ENCODE measurements at places on chromosomes 1 and 21. TPM values are rescaled to one million over a fixed set of nuclear protein-coding genes. Genes with fewer than 3 reads are reported as not detected.

DNA sequence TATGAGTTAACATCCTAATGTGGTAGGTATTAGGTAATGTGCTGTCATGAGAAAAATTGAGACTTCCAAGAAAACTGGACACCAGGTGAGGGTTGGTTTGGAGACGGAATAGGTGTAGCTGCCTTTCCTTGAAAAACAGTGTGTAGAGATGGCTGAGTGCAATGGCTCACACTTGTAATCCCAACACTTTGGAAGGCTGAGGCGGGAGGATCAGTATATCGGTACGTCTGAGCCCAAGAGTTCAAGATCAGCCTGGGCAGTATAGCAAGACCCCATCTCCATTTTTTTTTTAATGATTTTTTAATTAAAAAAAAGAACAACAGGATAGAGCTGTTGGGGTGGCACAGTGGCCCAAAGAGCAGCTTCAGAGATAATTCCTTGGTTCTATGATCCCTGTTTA, 6.8 kb upstream of the PPP1R8 start:
- H3K4me3 ChIP-seq, result no peak overlapping the region
- no peak for DNase-seq

The ELAVL4 gene
- not detected for total RNA-seq

DNA sequence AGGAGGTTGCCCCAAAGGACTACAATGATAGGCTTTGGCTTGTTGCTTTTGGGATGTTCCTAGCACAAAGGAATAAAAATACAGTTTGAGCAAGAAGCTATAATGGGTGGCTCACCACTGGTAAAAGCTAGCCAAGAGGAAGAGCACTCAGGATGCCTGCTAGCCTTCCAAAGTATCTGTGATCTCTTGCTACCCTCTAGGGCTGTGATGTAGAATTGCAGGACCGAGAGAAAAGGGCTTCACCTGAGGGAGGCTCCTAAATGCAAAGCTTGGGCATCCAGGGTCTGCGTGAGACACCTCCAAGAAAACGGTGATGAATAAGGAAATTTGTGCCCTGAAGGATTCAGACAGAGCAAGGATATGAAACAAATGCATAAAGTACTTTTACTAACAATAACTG, 17.7 kb downstream of the IVL start:
- H3K27ac ChIP-seq, result no peak overlapping the region
- no peak overlapping the region for H3K4me3 ChIP-seq
- no peaks in the 10 kb centered on the region for H3K4me1 ChIP-seq
- no peak for DNase-seq

The AMY1B gene
- total RNA-seq, result not detected

DNA sequence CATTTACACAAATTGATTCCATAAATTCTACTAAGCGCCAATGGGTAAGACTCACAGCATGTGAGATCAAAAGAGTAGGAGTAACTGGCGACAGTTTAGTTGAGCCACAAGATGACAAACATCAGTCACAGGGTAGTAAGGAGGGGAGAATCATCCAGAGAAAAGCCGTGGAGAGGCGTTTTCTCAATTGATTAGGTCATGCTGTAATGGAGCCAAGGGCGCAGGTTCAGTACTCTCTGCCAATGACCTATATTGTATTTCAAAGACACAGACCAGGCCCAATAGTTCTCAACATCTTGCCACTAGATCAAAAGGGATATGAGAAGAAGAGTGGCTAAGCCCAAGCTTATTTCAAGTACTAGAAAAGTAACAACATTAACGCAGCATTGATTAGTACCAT, 467.5 kb downstream of the SMYD3 start:
- H3K27me3 ChIP-seq, result no peaks in the 10 kb centered on the region
- H3K4me3 ChIP-seq, result no peak overlapping the region
- DNase-seq, result no peak
- H3K27ac ChIP-seq, result no peak overlapping the region
- H3K36me3 ChIP-seq, result no peaks in the 10 kb centered on the region
- H3K4me1 ChIP-seq, result no peaks in the 10 kb centered on the region

The PIGR gene
- 1.1 TPM for total RNA-seq

The TDRD10 gene
- 0.26 TPM for total RNA-seq

GRCh38 chr1:161915051-161915503, 108.6 kb downstream of the OLFML2B start:
- no peaks in the 10 kb centered on the region for H3K36me3 ChIP-seq
- H3K4me3 ChIP-seq, result no peak overlapping the region
- H3K27me3 ChIP-seq, result no peaks in the 10 kb centered on the region
- no peak overlapping the region for H3K27ac ChIP-seq
- H3K4me1 ChIP-seq, result no peaks in the 10 kb centered on the region

The UBL4B gene
- total RNA-seq, result not detected

DNA sequence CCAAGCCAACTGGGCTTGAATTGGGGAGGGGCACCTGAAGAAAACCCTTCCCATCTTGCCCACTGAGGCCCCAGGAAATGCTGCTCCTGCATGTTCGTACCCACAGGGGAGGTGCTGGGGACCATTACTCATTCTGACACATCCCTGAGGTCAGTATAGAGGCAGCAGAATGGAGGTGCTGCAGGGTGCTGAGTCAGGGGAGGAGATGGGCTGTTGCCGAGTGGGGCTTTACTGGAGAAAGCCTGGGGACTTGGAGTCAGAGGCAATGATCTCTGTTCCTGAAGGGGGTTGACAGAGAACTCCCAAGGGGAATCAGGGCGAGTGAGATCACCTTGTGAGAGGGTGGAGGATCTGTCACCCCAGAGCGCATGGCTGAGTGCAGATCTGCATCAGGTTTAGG, 40.2 kb upstream of the KCNA10 start:
- H3K27me3 ChIP-seq, result no peaks in the 10 kb centered on the region
- peaks cover 15% of the 10 kb centered on the region for H3K4me1 ChIP-seq
- no peak for DNase-seq
- no peak overlapping the region for H3K27ac ChIP-seq
- H3K36me3 ChIP-seq, result no peaks in the 10 kb centered on the region

DNA sequence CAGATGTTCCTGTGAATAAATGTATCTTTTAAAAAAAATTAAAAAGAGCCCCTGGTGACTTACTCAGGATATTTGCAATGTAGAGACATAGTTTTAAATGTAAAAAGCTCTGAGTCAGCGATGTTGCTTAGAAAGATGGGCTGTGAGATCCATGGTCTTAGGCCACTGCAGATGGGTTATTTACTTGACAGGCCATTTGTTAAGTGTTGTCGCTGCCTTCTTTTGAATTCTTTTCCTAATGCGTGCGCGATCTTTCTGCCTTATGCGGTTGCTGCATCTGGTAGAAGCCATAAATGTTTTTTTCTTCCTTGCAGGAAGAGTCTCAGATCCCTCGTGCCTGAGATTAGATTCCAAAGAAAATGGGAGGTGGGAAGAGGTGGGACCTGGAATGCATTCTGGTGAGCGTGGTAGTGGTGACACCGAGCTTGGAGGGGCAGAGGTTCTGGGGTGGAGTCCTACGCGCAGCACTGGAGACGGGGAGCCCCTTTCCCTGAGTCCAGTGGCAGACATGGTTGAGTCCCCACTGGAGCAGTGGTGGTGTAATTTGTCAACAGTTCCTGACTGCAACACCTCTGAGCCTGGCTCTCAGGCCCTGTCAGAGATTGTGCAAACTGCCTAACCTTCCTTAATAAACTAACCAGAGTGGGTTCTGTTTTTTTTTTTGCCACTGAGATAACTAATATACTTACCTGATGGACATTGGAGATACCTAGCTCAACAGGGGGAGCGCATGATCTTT, 197.2 kb downstream of the HHAT start:
- H3K27ac ChIP-seq, result no peak overlapping the region
- no peak overlapping the region for H3K4me3 ChIP-seq
- no peaks in the 10 kb centered on the region for H3K4me1 ChIP-seq
- H3K36me3 ChIP-seq, result no peaks in the 10 kb centered on the region
- no peaks in the 10 kb centered on the region for H3K27me3 ChIP-seq

GRCh38 chr1:41679531-41679930, 195.0 kb upstream of the EDN2 start:
- H3K36me3 ChIP-seq, result no peaks in the 10 kb centered on the region
- H3K4me3 ChIP-seq, result no peak overlapping the region
- peak overlapping the region; percentile 67 for H3K27ac ChIP-seq
- peaks cover 49% of the 10 kb centered on the region for H3K4me1 ChIP-seq

DNA sequence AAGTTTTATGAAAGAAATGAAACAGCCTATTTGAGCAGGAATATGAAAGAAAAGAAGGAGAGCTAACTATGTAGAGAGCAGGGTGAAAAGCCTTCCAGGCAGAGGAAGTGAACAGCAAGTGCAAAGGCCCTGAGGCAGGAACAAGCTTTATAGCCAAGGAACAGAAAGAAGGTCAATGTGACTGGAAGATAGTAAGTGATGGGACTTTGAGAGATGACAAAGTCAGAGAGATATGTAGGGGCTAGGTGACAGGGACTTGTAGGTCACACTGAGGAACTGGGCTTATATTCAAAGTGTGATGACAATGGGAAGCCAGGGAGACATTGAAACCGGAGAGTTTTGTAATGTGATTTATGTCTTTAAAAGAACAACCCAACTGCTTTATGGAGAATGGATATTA, 18.9 kb downstream of the PRRX1 start:
- H3K27ac ChIP-seq, result peak overlapping the region; percentile 41
- no peak for DNase-seq
- no peaks in the 10 kb centered on the region for H3K36me3 ChIP-seq
- no peaks in the 10 kb centered on the region for H3K27me3 ChIP-seq
- H3K4me1 ChIP-seq, result no peaks in the 10 kb centered on the region

The APOBEC4 gene
- not detected for total RNA-seq

The IL22RA1 gene
- total RNA-seq, result 16.0 TPM

GRCh38 chr1:169594391-169594790, 8.1 kb upstream of the F5 start:
- no peak for DNase-seq
- H3K4me3 ChIP-seq, result no peak overlapping the region
- H3K4me1 ChIP-seq, result no peaks in the 10 kb centered on the region
- H3K36me3 ChIP-seq, result no peaks in the 10 kb centered on the region
- H3K27me3 ChIP-seq, result no peaks in the 10 kb centered on the region

DNA sequence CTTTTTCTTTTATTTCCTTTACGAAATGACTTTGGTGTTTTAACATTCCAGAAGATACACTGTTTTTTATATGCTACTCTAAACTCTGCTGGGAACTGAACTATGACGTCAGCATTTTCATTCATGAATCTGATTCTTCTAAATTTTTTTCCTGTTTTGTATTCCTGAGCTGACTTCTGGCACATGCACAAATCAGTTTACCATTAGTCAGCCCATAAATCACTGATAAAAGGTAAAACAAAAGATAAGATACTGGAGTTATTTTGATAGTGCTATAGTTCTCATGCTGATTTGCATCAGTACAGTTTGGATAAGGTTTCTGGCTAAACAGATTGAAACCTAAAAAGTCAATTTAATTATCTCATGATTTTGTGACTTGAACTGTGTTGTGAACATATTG, 10.4 kb downstream of the CAMTA1 start:
- H3K27ac ChIP-seq, result no peak overlapping the region
- peaks cover 13% of the 10 kb centered on the region for H3K4me1 ChIP-seq
- DNase-seq, result no peak
- H3K36me3 ChIP-seq, result peaks cover 18% of the 10 kb centered on the region
- H3K4me3 ChIP-seq, result no peak overlapping the region

DNA sequence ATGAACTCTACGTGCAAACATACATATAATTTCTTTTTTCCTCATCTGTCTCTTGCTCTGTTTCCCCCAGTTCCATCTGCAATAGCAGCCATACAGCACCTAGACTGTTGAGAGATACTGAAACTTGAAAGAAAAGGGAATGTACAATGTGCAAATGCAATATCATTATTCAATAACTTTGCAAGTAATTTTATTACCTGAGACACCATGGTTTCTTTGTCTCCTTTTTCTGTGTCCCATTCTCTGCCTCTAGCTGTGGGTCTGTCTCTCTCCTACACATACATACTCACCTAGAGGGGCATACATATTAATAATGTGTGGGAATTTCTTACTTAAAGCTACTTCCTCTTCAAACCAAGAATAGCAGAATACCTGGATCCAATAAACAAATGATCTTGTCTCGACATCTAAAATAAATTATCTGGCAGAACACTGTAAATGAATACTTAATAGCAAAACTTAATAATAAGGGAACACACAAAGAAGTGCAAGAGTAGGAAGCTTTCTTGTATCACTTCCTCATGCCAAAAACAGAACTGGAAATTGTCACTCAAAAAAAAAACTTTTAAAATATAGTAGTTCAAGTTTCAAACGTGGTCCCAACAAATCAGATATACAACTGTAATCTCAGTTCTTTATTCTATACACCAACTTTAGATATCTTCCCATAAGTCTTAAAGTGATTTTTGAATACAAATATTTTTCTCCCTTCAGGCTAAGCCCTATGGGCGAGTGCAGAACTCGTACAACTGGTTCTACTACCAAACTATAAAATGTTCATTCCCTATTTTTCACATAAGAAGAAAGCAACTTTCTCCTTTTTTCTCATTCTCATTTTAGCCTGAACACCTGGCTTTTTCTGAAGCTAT, 194.6 kb downstream of the NRIP1 start:
- peaks cover 22% of the 10 kb centered on the region for H3K4me1 ChIP-seq
- H3K4me3 ChIP-seq, result no peak overlapping the region
- H3K27me3 ChIP-seq, result no peaks in the 10 kb centered on the region

GRCh38 chr21:23968722-23969647, 1638.3 kb downstream of the MRPL39 start:
- no peaks in the 10 kb centered on the region for H3K4me1 ChIP-seq
- no peak overlapping the region for H3K4me3 ChIP-seq
- no peaks in the 10 kb centered on the region for H3K27me3 ChIP-seq
- no peak for DNase-seq

Measured in esophagus squamous epithelium (tissue), 5 donors.